DND-41 (cell line): ENCODE measurements at places on chromosomes 7 and 10.

DNA sequence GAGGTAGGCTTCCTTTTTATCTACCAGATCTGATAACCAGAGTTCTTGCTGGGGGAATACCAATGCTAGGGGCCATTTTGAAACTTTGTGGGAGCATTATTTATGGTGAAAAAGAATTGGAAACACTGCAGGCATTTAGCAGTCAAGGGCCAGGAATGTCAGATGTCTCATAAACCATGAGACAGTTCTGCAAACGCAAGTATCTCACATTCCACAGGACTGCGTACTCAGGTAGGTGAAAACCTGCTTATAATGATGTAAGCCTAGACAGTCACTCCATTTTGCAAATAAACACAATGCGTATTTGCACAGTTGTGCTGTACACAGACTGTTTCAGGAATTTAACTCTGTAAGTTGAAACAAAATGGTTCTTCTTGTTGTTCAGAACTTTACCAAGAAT, 33.9 kb downstream of the ECHDC3 start:
- DNase-seq, result no peak

GRCh38 chr7:139730746-139731612, 46.8 kb downstream of the HIPK2 start:
- DNase-seq, result no peak

DNA sequence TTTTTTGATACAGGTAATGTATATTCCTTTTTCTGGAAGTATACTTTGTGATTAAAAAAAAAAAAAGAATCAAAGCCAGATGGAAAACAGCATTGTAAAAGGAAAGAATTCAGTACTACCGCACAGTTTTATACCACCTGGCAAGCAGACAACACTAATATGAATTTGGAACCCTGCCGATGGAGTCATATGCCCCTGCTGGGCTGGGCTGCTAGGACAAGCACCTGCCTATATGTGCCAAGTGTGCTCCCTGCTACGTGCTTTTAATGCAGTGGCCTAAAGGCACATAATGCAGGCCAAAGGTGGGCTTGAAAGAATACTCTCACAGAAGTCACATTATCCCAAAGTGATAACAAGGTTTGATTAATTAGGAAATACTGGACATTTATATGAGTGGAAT, 29.8 kb upstream of the WAC start:
- no peak for DNase-seq

- DNase-seq, result no peak
Observed at GRCh38 chr7:16365177-16365576, 56.2 kb downstream of the CRPPA start.

DNA sequence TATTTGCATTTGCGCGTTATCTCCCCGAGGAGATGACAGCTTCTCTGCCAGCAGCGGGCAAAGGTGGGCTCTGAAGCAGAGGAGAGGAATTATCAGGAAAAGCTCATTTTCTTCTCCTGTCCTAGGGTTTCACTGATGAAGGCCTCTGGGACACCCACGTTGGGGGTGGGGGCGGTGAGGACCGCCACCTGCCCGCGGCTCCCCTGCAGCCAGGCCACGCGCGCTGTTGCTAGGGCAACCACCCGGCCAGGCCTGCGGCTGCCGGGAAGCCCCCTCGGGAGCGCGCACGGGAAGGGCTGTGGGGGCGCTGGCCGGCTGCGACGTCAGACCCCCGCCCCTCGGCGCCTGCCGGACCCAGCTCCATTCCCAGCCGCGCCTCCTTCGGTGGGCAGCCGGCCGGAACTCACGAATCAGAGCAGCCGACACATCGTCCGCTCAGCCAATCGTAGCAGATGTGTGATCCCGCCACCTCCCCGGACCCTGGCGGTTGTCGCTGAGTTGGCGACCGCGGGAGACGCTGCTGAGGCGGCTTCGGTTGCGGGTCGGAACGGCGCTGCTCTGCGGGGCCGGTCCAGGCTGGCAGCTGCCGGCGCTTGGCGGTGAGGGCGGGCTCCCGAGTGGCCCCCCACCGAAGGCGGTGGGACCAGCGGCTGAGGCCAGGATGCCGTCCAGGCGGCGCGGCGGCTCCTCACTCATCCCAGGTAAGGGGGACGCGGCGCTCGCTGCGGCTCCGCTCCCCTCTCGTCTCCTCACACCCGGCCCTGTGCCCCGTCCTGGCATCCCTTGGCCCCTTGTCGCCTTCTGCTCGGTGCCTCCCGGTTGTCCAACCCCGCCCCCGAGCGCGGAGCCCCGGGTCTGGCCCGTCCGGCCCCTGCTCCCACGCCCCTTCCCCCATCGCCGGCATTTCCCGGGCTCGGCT, at the start of gene TPST1:
Gene TPST1, plus strand, starts transcription at position 513 of the 919 bp plus-strand sequence. CDS start 35,092 bp downstream, outside the sequence.
- no peak for DNase-seq
